Neural cell (in vitro differentiated cells): ENCODE measurements at places on chromosomes 3 and 15. TPM values are rescaled to one million over a fixed set of nuclear protein-coding genes. Genes with fewer than 3 reads are reported as not detected.

Gene PRICKLE2
- polyA plus RNA-seq, result 8.7 TPM in 2 replicates

Gene FSIP1
- polyA plus RNA-seq, result 3.8 and 4.1 TPM in 2 replicates

Gene ZNF660
- 8.1 and 9.4 TPM in 2 replicates for polyA plus RNA-seq

Gene CCR3
- not detected in 2 replicates for polyA plus RNA-seq

Gene CHCHD6
- polyA plus RNA-seq, result 102 and 105 TPM in 2 replicates

Gene CA12
- polyA plus RNA-seq, result 0.11 and 0.62 TPM in 2 replicates
